Gastroesophageal sphincter (tissue), 4 donors: ENCODE measurements at places on chromosomes 5 and 9. TPM values are rescaled to one million over a fixed set of nuclear protein-coding genes. Genes with fewer than 3 reads are reported as not detected.

DNA sequence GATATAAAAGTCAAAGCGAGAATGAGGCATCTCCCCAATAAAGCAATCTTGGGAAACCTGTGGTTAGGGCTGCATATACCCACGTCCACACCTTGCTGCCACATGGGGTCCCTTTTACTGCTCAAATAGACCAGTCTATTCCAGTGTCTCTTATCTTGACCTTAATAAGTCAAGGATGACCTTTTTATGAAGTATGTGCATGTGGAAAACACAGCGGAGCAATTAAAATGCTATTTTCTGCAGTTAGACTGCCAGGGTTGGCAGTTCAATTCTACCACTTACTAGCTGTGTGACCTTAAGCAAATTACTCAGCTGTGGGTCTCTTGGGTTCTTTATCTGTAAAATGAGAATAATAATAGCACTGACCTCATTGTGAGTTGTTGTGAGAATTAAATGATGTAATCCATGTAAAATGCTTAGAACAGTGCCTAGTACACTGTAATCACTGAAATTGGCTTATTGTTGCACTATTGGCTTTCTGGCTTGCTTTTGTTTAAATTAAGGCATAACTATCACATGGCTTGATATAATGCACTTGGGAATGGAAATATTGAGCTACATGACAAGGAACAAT, 67.8 kb upstream of the HSPB3 start:
- ATAC-seq: peak; percentile 67

GRCh38 chr5:73908846-73909245, 282.9 kb downstream of the ARHGEF28 start:
- no peak for ATAC-seq

GRCh38 chr9:112489039-112489546, 2.5 kb downstream of the KIAA1958 start:
- no peak for ATAC-seq

DNA sequence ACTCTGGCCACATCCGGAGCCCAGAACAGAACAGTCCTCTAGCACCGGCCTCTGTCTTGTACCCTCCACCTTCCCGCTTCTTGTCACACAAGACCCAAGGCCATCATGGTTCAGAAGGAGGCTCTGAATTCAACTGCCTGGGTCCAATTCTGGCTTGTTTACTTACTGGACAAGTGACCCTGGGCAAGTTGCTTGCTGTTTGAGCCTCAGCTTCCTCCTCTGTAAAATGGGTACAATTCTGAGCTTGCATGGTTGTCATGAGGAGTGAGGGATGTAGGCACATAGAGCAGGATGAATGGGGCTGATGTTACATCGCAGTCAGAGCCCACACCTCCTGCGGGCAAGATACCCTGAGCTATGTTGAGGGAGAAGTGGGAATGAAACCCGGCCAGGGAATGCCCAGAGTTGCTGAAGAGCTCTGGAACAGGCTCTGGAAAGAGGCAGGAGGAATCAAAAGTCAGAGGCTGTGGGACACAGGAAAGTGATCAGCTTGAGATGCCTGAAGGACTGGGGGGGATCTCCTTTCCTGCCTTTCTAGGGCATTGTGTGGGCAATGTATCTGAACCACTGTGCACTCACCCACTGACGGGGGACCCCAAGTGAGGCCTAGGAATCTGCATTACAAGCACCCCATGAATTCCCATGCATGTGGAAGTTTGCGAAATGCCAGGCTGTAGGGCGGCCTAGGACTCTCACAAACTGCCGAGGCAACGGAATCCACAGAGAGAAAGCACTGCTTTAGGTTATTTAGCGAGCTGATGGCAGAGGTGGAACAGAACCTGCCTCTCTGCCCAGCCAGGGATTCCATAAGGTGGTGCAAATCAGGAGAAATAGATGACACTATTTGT, 29.4 kb upstream of the IL17B start:
- no peak for ATAC-seq

GRCh38 chr9:122656378-122656777, 1.0 kb downstream of the OR1B1 start:
- no peak for ATAC-seq

DNA sequence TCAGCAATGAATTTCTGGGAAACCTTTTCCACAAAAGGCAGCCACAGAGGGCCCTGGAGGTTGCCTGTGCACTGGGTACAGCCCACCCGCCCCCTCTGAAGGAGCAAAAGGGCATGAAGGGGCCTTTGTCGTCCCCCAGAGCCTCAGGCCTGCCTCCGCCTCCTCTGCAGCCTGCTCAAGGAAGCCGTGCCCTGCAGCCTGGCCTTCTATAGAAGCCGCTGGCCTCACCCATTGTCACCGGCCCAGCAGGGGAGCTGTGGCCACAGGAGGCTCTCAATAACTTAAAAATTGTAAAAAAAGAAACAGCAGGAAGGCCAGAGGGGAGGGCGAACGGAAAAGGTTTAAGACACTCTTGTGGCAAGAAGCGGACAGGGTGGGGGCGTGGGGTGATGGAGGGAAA, 213.3 kb downstream of the IRX2 start:
- ATAC-seq: no peak

- no peak for ATAC-seq
These were observed 22.5 kb upstream of the PTGS1 start for GRCh38 chr9:122348288-122348777.

- ATAC-seq: no peak
These were observed 30.3 kb upstream of the TRAF1 start for GRCh38 chr9:120956862-120957261.

DNA sequence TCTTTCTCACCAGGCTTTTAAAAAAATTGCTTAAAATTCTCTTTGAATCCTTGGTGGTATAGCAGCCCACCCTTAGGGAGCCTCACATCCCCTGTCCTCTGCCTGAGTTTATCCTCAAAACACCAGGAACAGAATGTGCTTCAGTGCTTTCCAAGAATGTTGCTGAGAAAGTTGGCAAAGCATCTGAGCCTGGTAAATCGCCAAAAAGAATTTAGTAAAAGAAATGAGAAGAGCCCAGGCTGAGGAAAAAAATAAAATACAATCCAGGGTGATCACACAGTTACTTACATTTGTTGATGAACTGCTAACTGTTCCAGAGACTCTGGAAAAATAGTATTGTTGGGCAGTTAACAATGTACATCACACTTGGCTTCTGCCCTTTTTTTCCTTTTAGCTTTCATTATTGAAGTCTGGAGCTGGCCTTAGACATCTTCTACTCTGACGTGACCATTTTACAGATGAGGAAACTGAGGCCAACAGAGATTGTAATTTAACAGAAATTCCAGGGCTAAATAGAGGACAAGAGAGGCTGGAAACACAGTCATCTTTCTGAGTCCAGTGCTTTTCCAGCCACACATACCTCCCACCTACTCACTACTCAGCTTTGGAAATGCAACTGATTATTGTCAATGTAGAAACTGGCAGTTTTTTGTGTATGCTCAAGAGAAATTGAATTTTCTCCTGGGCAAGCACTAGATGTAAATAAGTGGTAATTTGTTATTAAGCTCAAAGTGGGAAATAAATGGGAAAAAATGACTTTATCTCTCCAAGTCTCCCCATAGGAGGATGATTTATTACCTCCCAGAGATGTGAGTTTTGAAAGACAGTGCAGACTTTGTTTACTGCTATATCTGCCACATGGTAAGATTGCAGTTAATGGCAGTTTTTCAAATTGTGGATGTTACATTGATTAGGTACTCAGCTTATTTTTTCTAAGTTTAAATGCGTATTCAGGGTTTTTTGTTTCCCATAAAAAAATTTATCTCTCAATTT, 86.7 kb upstream of the ALDH1A1 start:
- peak; percentile 74 for ATAC-seq

DNA sequence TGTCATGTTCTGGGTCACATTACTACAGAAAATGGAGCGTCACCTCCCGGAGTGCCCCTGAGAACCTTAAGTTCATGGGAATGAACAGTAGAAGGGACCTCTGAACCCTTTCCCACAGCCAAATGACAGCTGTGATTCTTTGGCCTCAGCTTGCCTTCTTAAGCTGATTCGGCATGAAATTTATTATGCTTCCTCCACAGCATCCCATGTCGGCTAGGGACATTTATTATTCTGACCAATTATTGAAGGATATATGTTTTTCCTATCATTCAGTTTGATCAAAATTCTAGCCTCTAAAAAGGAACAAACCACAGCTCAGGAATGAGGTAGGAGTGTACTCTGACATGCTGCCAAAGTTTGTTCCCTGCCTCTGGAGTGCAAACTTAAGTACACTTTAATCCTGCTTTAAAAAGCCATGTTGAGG, 440.6 kb downstream of the CETN3 start:
- no peak for ATAC-seq

- no peak for ATAC-seq
These were observed 16.9 kb downstream of the GNG10 start for GRCh38 chr9:111678293-111678692.

DNA sequence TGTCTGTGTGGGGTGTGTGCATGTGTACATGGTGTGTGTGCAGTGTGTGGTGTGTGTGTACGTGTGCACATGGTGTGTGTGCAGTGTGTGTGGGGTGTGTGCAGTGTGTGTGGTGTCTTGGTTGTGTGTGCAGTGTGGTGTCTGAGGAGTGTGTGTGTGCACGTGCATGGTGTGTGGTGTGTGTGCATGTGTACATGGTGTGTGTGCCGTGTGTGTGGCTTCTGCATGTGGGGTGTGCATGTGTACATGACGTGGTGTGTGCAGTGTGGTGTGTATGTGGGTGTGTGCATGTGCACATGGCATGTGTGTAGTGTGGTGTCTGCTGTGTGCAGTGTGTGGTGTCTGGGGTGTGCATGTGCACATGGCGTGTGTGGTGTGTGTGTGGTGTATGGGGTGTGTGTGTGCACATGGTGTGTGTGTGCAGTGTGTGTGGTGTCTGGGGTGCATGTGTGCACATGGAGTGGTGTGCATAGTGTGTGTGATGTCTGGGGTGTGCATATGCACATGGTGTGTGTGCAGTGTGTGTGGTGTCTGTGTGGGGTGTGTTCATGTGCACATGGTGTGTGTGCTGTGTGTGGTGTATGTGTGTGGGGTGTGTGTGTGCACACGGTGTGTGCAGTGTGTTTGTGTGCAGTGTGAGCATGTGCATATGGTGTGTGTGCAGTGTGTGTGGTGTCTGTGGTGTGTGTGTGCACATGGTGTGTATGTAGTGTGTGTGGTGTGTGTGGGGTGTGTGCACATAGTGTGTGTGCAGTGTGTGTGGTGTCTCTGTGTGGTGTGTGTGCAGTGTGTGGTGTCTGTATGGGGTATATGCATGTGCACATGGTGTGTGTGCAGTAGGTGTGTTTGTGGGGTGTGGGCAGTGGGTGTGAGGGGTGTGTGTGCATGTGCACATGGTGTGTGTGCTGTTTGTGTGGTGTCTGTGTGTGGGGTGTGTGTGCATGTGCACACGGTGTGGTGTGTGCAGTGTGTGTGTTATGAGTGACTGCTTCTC, 40.6 kb upstream of the ZNG1F start:
- ATAC-seq: peak; percentile 74

DNA sequence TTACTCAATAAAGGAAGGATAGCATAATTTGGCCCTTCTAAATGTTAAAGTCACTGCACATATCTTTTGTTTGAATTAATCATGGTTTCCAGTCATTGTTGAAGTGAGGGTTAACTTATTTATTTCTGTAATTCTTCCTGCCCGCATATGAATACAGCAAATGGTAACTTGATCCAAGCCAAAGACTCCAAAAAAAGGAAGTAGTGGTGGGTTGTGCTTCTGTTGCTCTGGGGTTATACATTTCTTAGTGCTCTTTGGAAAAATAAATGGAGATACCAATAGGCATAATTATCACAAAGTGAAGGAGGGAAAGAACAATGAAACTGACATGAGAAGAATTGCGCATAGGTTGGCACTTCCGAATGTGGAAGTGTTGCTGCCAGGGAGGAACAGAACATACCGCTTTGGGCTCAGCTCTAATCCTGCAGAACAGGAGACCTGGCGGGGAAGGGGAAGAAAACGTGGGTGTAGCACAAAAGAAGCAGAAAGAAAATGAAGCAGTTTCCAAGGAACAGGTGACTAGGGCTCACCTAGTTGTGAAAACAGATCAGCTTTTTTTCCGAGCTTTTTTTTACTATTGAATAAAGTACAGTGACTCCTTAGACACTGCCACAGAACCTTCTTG, 69.7 kb upstream of the TAF11L2 start:
- ATAC-seq: no peak

GRCh38 chr5:131384173-131384572, 120.3 kb downstream of the CDC42SE2 start:
- no peak for ATAC-seq

ATP10B gene
- 1.1 TPM for total RNA-seq

UBE2QL1 gene
- total RNA-seq: 0.16 TPM

CDH10 gene
- 0.40 TPM for total RNA-seq

TSLP gene
- total RNA-seq: 3.6 TPM

SYNPO gene
- 35.9 TPM for total RNA-seq

SERF1A gene
- 12.7 TPM for total RNA-seq

SOWAHA gene
- total RNA-seq: 0.27 TPM

CEMIP2 gene
- total RNA-seq: 8.1 TPM

DNAJC25 gene
- total RNA-seq: 9.4 TPM

RABEPK gene
- total RNA-seq: 13.6 TPM

SH3GL2 gene
- 4.7 TPM for total RNA-seq
